ENCODE measurements at places on chromosomes 5 and 9.
A peak's percentile ranks its signal among the peaks of the same experiment; 100 is the strongest.

DNA sequence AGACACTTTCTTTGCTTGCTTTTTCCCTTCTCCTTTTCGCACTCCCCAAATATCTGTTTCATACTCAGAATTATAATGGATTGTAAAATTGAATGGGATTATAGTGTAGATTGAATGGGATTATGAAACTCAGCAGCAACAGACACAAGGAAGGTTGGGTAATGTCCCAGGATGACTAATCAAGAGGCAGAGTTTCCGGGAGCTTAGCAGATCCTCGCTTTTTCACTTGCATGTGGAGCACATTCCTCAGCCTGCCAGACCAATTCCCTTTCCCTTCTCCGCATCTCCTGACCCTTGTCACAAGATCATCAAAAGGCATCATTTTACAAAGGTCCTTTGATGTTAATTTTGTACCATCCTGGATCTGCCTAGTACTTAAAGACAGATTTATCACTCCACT is 55.1 kb upstream of the SLC1A1 start:
- no peak for DNase-seq

- DNase-seq, result no peak
These were observed 438 bp upstream of the LAMC3 start for GRCh38 chr9:131008563-131008908.

GRCh38 chr5:147454996-147455677 is 54.7 kb downstream of the DPYSL3 start:
- peak; percentile 79 for DNase-seq

DNA sequence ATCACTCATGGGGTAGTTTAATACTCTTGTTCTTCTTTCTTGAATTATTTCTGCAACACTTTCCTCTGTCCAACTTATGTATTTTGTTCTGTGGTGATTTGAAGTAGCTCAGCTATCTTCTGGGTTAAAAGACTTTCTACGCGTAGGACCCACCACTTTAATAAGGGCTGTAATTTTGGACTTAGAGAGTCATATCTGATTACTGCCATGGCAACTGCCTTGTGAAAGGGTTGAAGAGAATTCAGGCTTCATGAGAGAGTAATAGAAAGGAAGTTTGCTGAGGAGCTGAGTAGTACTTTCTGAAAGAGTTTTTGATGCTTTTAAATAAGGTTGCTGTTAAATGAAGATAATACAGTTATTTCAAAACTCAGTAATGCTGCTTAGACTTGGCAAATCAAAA is 89.5 kb downstream of the TLE4 start:
- DNase-seq, result no peak

DNA sequence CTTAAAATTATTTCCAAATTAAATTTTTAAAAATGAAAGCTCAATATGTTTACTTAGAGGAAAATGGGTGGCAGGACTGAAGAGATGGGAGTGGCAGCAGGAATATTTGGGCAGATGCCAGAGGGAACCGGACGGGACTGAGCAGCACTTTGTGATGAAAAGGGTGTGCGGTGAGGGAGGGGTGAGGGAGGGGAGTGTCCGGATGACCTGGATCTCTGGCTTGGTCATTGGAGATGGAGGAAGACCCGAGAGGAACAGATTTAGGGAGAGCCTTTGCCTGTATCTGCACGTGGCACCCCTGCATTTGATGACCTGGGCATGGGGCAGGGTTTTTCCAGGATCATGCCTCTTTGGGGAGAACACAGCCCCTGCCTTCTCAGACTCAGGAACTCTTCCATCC is 201.1 kb upstream of the MVB12B start:
- no peak for DNase-seq

All from tongue (tissue), 3 donors.